ENCODE measurements at places on chromosomes 1 and 21.

DNA sequence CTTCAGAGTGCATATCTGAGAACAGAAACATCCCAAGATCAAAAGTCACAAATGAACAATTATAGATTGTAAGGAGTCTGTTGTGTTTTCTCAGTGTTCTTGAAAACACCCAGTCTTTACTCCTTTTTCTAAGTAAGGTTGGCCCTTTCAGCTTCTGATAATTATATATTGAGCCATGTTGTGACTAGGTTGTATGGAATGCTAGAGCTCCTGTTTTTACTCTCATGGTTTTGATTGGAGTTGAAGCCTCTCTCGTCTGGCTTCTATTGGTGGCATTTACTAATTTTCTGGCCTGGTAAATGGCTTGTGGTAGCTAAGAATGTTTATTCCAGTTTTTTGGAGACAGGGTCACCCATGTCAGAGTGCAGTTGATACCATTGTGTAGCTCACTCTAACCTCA, 84.7 kb downstream of the NDUFS5 start:
- peak; percentile 76 for DNase-seq

GRCh38 chr21:43207043-43207315, 38.2 kb downstream of the CRYAA start:
- no peak for DNase-seq

DNA sequence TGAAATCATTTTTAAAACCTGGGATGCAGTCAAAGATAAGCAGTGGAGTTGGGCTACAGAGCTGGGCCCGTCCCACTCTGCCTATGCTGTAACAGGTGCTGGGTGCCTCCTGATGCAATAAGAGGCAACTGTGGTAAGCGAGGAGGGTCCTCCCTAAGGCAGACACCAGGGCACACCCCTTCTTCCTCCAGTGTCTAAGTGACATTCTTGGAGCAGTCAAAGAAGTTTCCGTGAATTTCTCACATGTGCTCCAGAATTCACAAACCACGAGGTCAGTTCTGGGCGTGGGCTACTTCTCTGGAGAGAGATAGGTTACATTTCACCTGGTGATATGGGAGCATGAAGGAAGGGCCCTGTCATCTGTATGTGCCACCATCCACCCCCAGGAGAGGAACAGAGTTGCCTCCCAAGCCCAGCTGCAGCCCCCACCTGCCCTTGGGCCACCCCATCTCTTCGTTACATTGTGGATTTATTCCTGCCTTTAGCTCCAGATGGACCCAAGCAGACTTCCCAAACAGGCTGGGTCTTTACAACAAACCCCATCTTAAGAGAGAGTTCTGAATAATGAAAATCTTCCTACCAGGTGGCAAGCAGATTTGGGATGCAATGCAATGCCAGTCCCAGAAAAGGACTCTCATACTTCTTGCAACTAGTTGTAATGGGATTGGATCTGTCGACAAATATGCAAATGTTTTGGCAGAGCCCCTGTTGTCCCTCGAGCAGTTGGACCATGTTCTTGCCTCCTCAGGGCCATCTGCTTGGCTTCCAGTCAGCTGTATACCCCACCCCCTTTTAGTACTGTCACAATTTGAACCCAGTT, 82.5 kb upstream of the CNTN2 start:
- DNase-seq = no peak

GRCh38 chr1:97423403-97423802, 497.4 kb downstream of the DPYD start:
- no peak for DNase-seq

DNA sequence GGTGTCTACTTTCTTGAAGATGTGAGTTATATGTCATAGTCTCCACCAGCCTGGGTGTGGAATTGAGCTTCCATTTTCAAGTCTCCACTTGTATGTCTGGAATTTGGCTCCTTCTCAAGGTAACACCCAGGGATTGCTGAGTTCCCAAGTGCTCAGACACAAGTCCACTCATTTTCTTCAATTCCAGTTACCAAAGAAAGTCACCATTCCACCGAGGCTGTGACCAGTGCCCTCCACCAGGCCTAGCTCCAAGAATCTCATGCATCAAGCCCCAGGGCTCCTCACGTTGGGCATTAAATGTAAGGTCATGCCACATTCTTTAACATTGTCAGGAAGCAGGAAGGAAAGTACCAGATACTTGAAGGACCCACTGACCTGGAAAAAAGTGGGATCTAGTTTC, 2.4 kb upstream of the RAB4A start:
- DNase-seq = no peak

DNA sequence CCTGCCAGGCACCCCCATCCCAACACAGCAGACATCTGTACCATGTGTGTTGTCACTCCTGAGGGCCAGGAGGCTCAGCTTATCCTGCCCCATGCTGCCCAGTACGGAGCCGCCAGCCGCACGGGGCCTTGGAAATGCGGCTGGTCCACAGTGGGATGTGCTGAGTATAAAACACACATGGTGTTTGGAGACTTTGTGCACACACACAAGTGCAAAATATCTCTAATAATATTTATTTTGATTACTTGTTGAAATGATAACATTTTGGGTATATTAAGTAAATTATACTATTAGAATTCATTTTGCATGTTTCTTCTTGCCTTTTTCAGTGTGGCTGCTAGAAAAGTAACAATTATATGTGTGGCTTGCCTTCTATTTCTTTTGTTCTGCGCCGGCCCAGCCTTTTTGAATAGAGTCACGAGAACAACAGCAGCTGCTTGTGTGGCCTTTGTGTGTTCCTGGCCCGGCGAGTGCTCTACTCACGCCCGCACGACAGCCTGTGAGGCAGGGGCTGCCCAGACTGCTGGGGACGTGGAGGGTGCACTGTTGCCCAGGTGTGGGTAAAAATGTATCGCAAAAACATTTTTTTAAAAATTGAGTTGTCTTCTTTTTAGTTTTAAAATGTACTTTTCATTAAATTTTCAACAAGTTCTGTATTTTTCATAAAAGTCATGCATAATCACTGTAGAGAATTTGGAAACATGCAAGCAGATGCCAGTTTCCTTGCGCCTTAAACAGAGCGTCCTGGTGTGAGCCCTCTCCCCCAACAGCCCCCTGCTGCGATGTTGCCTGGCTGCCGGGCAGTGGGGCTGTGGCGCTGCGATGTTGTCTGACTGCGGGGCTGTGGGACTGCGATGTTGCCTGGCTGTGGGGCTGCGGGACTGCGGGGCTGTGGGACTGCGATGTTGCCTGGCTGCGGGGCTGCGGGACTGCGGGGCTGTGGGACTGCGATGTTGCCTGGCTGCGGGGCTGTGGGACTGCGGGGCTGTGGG, 35.5 kb downstream of the COQ8A start:
- no peak for DNase-seq

DNA sequence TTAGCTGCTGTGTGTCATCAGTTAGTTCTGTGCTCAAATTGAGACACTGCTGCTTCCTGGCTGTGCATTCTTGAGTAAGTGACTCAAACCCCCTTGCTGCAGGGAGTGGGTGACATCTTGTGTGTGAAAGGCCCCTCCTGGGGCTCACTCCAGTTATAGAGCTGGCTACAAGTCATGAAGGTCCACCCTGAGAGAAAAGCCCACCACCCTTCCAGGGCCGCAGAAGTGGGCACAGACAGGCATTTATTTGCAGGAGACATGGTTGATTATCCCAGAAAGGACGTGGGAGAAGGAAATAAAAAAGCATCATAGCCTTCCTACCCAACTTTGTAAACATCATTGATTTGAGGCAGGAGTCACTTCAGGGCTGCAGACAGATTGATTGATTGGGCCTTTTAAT, 550.6 kb downstream of the MATN1 start:
- DNase-seq = no peak

DNA sequence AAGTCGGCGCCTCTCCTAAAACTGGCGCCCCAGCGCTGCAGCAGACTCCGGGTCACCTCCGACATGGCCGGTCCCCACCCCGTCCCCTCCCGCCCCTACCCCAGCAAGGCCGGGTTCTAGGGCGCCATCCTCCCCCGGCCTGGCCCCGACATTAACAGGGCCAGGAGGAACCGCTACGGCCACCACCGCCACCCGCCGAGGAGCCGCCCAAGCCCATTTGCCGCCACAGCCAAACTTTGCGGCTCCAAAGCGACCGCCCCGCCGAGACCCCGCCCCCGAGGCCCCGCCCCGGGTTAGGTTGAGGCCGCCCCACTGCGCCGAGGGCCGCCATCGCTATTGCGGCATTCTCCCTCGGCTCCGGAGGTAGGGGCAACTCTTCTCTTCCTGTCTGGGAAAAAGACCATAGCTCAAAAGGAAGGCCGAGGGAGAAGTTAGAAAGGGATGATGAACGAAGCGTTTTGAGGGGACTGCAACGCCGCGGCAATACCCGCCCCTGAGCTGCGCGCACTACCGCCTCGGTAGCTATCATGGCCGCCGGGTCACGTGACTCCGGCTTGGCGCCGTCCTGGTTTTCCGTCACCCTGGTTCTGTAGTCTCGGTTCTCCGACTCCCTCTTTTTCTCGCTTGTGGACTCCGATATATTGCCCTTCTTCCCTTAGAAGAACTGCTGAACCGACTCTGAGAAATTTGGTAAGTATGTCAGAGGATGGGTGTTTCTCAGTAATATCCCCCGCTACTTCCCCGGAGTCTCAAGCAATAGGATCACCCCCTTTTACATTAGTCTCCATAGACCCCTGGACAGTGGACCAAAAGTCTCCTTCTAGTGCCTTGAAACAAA, at the start of the genes AIDA and BROX:
Gene AIDA, minus strand, starts transcription at position 239 of the 838 bp plus-strand sequence. Its CDS starts 174 bp downstream, at position 65.
Gene BROX, plus strand, starts transcription at position 312 of the 838 bp plus-strand sequence. CDS start 3,136 bp downstream, outside the sequence.
- peak; percentile 88 for DNase-seq

DNA sequence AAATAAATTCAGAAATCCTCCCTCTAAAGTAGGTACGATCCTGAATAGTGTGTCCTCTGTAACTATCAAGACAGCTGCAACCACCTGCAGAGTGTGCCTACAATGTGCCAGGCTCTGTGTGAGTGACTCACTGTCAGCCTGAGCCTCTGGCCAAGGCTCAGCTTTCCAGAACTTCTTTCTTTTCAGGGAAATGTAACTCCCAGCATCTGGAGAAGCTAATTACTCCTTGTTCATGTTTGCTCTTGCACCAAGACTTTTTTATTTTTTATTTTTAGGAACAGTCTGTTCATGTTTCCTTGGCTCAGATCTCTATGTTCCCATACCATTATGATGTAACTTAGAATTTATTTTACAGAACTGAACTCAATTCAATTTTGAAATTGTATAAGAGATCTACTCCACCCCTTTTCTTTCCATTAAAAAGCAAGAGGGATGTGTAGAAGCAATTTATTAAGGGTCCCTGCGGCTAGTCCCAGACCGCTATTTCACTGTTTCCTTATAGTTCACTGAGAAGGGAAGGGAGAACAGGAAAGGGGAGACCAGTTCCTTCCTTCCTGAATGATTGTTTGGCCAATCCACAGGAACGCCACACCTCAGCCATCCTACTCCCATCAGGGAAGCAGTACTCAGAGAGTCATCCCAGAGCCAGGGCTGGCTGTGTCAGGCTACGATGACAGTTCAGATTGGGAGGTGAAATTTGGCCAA, 112.4 kb upstream of the ZNF648 start:
- no peak for DNase-seq
